Activated T-cell treated with anti-CD3 and anti-CD28 coated beads for 48 hours (primary cell): ENCODE measurements at places on chromosomes 12 and 14.

- DNase-seq: no peak
Observed at GRCh38 chr14:105475269-105476096, 862 bp downstream of the CRIP2 start.

GRCh38 chr12:6735448-6736191 is 11.8 kb downstream of the COPS7A start:
- DNase-seq: peak; percentile 34

GRCh38 chr12:95583933-95584332 is 32.7 kb upstream of the USP44 start:
- no peak for DNase-seq

DNA sequence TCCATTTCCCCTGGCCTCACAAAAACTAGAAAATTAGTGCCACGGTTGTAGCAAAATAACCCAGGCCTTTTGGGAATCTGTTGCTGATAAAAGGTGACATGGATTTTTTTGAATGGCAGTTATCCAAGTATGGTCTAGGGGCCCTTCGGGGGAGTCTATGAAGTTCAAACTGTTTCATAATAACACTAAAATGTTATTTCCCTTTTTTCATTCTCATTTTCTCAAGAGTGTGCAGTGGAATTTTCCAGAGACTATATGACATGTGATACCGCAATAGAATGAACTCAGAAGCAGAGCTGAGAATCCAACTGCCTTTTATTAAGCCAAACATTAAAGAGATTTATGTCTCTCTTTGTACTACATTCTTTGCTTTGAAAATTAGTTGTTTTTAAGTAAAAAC is 26.9 kb downstream of the GSTZ1 start:
- DNase-seq: no peak

GRCh38 chr14:36773136-36773540 is 111.5 kb downstream of the PAX9 start:
- DNase-seq: no peak

- DNase-seq: no peak
Observed at GRCh38 chr14:95386536-95387095, 66.9 kb upstream of the CLMN start.

- no peak for DNase-seq
Observed at GRCh38 chr12:47855502-47855901, 35.8 kb upstream of the HDAC7 start.

DNA sequence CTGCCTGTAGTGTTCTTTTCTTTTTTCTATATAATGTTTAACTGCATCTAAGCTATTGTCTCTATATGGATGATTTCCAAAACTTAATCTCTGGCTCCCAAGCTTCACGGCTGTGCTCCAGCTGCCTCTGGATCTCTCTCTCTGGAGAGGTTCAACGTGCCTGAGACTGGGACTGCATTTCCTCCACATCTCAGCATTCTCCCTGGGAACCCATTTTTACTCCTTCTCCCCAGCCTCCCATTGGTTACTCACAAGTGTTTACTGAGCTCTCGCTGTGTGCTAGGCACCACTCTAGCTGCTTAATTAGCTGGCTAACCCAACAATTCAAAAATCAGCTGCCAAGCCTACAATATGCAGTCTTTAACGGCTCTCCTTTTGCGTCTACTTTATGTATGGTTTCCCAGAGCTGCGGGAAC is 34.7 kb downstream of the FBXL14 start:
- DNase-seq: no peak

DNA sequence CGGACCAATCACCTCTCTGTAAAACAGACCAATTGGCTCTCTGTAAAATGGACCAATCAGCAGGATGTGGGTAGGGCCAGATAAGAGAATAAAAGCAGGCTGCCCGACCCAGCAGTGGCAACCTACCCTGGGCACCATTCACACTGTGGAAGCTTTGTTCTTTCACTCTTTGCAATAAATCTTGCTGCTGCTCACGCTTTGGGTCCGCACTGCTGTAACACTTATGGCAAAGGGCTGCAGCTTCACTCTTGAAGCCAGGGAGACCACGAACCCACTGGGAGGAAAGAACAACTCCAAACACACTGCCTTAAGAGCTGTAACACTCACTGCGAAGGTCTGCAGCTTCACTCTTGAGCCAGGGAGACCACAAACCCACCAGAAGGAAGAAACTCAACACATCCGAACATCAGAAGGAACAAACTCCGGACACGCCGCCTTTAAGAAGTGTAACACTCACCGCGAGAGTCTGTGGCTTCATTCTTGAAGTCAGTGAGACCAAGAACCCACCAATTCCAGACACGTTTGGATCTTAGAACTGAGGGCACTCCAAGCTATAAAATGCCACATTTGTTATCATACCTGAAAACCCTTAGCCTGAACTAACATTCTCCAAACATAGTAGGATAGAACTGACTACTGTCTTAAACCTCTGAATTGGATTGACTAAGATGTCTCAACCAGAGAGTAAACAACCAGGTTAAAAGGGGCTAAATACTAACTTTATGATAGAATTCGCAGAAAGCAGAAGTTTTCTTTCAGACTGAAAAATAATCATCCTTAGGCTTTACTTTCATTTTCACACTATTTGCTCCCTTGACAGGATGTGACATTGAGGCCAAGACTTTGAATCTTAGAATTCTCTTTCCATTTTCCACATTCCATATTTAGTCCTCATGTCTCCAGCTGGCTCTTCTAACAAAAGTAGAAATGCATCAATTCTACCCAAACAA is 33.6 kb downstream of the CDKL1 start:
- DNase-seq: peak; percentile 12
